IMR-90 (cell line): ENCODE measurements at places on chromosomes 4 and X. TPM values are rescaled to one million over a fixed set of nuclear protein-coding genes. Genes with fewer than 3 reads are reported as not detected.

GRCh38 chrX:99095965-99096635 lies 1314.0 kb downstream of the PCDH19 start:
- no peak for DNase-seq
- no peak overlapping the region for H3K4me3 ChIP-seq
- H3K27ac ChIP-seq = no peak overlapping the region
- no peaks in the 10 kb centered on the region for H3K4me1 ChIP-seq
- no peaks in the 10 kb centered on the region for H3K36me3 ChIP-seq

- H3K27ac ChIP-seq = no peak overlapping the region
- no peaks in the 10 kb centered on the region for H3K36me3 ChIP-seq
- H3K4me1 ChIP-seq = no peaks in the 10 kb centered on the region
- H3K4me3 ChIP-seq = no peak overlapping the region
Measured at GRCh38 chrX:14243823-14244222, 214.1 kb upstream of the GEMIN8 start.

GRCh38 chr4:184988611-184989010 lies 29.7 kb upstream of the HELT start:
- no peak overlapping the region for H3K4me3 ChIP-seq
- H3K36me3 ChIP-seq = no peaks in the 10 kb centered on the region
- DNase-seq = no peak
- no peaks in the 10 kb centered on the region for H3K4me1 ChIP-seq
- no peak overlapping the region for H3K27ac ChIP-seq

Gene PASD1
- not detected in 2 replicates for polyA plus RNA-seq

GRCh38 chr4:40632080-40632479 lies 2.4 kb upstream of the RBM47 start:
- no peak overlapping the region for H3K4me3 ChIP-seq
- DNase-seq = no peak
- H3K27me3 ChIP-seq = no peaks in the 10 kb centered on the region; the same call in 1 of the 2 replicates
- no peak overlapping the region for H3K27ac ChIP-seq

Gene RHOH
- polyA plus RNA-seq = not detected in 2 replicates

GRCh38 chr4:98544818-98545414 lies 113.5 kb downstream of the TSPAN5 start:
- no peak for DNase-seq
- no peaks in the 10 kb centered on the region for H3K27me3 ChIP-seq
- no peak overlapping the region for H3K27ac ChIP-seq
- no peaks in the 10 kb centered on the region; the same call in 1 of the 2 replicates for H3K36me3 ChIP-seq
- H3K4me3 ChIP-seq = no peak overlapping the region

- no peak for DNase-seq
- H3K36me3 ChIP-seq = no peaks in the 10 kb centered on the region
- no peak overlapping the region for H3K27ac ChIP-seq
- no peak overlapping the region for H3K4me3 ChIP-seq
- H3K27me3 ChIP-seq = peaks cover 25% of the 10 kb centered on the region
Measured at GRCh38 chr4:7412554-7412912, 22.2 kb downstream of the PSAPL1 start.
